ENCODE measurements at places on chromosomes 12 and 14.
A peak's percentile ranks its signal among the peaks of the same experiment; 100 is the strongest.

DNA sequence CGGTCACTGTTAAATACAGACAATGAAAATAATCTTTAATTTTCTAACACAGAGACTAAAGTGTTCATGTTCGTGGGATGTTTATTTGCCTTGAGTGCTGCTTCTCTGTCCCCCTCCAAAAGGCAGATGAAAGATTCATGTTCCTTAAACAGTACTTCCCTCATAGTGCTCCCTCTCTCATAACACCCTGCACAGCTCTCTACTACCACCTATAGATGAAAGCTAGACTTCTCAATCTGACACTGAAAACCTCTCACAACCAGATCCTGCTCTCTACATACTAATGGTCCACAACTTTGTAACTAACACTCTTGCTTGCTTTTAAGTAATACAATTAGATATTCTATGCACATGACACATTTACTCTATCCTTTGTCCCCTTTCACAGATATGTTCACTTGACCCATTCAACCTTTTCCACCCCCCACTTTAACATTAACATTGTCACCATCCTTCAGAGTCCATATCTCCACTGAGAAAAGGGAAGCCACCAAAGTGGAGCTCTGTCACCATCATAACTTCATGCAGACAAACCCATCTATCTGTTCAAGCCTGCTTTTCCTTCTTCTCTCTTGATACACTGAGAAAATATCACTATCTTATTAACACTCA lies 266.4 kb upstream of the USP15 start:
- no peak overlapping the region for H3K27ac ChIP-seq
- no peaks in the 10 kb centered on the region for H3K4me1 ChIP-seq
- no peak overlapping the region for H3K4me3 ChIP-seq
- no peaks in the 10 kb centered on the region for H3K27me3 ChIP-seq

- no peak overlapping the region for H3K27ac ChIP-seq
- peaks cover 10% of the 10 kb centered on the region for H3K27me3 ChIP-seq
- no peaks in the 10 kb centered on the region for H3K36me3 ChIP-seq
- DNase-seq: no peak
- no peak overlapping the region for H3K4me3 ChIP-seq
Measured at GRCh38 chr12:15855646-15856045, 26.5 kb upstream of the STRAP start.

GRCh38 chr12:130977743-130978095 lies 24.0 kb downstream of the ADGRD1 start:
- no peak overlapping the region for H3K4me3 ChIP-seq
- no peaks in the 10 kb centered on the region for H3K4me1 ChIP-seq
- no peaks in the 10 kb centered on the region for H3K36me3 ChIP-seq
- no peaks in the 10 kb centered on the region for H3K27me3 ChIP-seq
- H3K27ac ChIP-seq: no peak overlapping the region

DNA sequence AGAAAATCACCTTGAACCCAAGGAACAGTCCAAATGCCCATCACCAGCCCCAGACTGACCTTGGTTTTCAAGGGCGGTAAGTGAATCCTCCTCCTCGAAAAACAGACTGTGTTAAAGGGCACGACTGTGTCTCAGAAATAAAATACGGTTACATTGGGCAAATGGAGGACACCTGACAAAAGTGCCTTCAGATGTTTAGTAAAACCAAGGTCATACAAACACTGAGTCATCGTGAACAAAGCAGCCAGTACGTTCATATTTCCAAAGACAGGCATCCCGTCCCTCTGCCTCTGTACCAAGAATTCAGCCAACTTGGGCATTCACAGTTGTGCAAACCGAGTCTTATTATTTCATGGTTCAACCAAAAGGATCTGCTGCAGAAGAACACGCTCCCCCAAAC lies 25.9 kb downstream of the FOXN3 start:
- no peaks in the 10 kb centered on the region for H3K36me3 ChIP-seq
- H3K4me1 ChIP-seq: peaks cover 5% of the 10 kb centered on the region
- H3K27ac ChIP-seq: no peak overlapping the region
- H3K4me3 ChIP-seq: no peak overlapping the region
- no peak for DNase-seq

DNA sequence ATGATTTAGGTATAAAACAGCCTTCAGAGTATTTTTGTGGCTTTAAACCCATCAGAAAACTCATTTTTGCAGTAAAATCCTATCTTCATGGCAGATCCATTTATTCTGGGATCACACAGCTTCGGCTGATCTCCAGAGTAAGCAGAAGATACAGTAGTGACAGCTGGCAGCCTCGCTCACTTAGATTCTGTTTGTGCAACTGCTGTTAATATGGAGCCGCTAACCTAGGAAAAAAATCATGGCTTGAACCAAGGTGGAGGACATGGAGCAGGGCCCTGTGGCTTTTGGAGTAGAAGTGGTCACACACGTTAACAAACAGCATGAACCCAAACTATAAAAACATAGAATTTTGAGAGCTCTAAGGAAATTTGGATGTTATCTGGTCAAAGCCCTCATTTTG lies 137.2 kb upstream of the ARHGAP5 start:
- no peak for DNase-seq
- no peak overlapping the region for H3K27ac ChIP-seq
- H3K4me3 ChIP-seq: no peak overlapping the region
- no peaks in the 10 kb centered on the region for H3K36me3 ChIP-seq
- no peaks in the 10 kb centered on the region for H3K27me3 ChIP-seq

DNA sequence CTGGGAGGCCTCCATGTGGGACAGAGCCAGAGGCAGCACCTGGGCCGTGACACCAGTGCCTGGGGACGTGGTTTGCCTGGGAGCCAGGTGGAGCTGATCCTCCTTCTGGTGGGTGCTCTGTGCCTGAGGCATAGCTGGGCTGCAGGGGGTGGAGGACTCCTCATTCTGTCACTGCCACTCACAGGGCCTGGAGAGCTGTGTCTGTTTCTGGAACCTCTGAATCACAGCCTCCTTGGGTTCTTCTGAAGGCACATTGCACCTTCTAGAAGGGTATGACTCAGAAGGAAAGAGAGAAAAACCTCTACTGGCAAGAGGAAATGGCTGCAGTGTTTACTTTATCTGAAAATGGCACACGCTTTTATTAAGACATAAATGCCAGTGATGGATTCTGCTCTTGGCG lies 659.8 kb downstream of the VRK1 start:
- DNase-seq: peak; percentile 20
- H3K27ac ChIP-seq: no peak overlapping the region
- no peak overlapping the region for H3K4me3 ChIP-seq
- H3K36me3 ChIP-seq: no peaks in the 10 kb centered on the region
- no peaks in the 10 kb centered on the region for H3K27me3 ChIP-seq
- peaks cover 41% of the 10 kb centered on the region for H3K4me1 ChIP-seq

DNA sequence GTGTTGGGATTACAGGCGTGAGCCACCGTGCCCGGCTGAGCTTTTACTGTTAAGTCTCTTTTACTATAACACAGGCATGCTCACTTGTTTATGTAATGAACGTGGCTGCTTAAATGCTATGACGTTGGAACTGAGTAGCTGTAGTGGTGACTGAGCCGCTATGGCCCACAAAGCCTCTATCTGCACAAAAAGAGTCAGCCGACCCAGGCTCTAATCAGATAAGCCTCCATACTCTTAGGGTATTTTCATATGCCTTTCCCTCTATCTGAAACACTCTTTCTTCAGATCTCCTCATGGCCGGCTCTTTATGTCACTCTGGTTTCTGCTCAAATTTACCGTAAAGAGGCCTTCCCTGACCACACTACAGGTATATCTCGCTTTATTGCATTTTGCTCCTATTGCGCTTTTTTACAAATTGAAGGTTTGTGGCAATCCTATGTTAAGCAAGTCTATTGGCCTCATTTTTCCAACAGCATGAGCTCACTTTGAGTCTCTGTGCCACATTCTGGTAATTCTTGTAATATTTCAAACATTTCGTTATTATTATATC lies 8.0 kb downstream of the SLC2A14 start:
- no peak overlapping the region for H3K4me3 ChIP-seq
- no peak for DNase-seq
- H3K4me1 ChIP-seq: no peaks in the 10 kb centered on the region
- H3K36me3 ChIP-seq: no peaks in the 10 kb centered on the region

GRCh38 chr12:131076791-131077747 lies 123.4 kb downstream of the ADGRD1 start:
- no peaks in the 10 kb centered on the region for H3K36me3 ChIP-seq
- DNase-seq: no peak
- no peak overlapping the region for H3K4me3 ChIP-seq
- H3K4me1 ChIP-seq: no peaks in the 10 kb centered on the region

DNA sequence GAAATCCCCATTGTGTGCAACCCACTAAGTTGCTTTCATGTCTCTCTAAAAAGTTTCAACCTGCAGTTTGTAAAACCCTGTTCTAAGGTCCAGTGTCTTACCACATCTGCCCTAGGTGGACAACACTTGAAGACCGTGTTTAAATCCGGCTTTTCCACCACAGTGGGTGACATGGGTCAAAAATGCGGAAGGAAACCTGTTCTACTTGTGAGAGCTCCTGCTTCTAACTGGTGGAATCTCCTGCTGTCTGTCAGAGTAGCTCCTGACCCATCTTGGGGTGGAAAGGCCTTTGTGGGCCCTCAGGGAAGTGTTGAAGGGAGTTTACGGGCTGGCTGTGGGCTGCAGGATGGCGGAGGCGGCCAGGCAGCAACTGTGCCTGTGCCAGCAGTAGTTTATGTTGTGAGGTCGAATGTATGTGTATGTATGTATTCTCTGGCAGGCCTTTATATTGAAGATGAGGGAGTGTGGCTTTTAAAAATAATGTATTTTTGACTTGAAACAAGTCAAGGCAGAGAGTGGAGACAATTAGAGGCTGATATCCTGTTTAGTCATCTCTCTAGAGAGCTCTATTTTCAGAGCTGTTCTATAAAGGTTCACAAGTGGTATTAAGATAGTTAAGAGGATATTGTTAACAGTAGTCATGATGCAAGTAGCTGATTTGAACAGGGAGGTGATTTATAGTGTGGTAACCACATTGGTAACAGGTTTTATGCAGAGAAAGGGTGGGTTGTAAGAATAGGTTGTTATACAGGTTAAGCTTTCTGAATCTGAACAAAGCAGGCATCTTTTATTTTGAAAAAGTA lies 67.0 kb downstream of the PRKCH start:
- H3K4me3 ChIP-seq: peak overlapping the region; percentile 34
- no peaks in the 10 kb centered on the region for H3K36me3 ChIP-seq
- DNase-seq: peak; percentile 72
- H3K4me1 ChIP-seq: peaks cover 99% of the 10 kb centered on the region

GRCh38 chr12:15851919-15852318 lies 30.3 kb upstream of the STRAP start:
- H3K4me1 ChIP-seq: no peaks in the 10 kb centered on the region
- no peaks in the 10 kb centered on the region for H3K36me3 ChIP-seq

- H3K27me3 ChIP-seq: no peaks in the 10 kb centered on the region
- H3K4me1 ChIP-seq: no peaks in the 10 kb centered on the region
- no peak overlapping the region for H3K27ac ChIP-seq
- H3K36me3 ChIP-seq: no peaks in the 10 kb centered on the region
- H3K4me3 ChIP-seq: no peak overlapping the region
Measured at GRCh38 chr14:30854492-30854891, 19.9 kb upstream of the COCH start.

GRCh38 chr14:50796390-50796789 lies 34.6 kb downstream of the NIN start:
- no peaks in the 10 kb centered on the region for H3K36me3 ChIP-seq
- no peak overlapping the region for H3K4me3 ChIP-seq
- peaks cover 38% of the 10 kb centered on the region for H3K4me1 ChIP-seq
- H3K27ac ChIP-seq: no peak overlapping the region

- H3K27me3 ChIP-seq: peaks cover 3% of the 10 kb centered on the region
- no peak for DNase-seq
- no peak overlapping the region for H3K4me3 ChIP-seq
- H3K4me1 ChIP-seq: no peaks in the 10 kb centered on the region
Measured at GRCh38 chr12:105993766-105994555, 144.8 kb downstream of the NUAK1 start.

DNA sequence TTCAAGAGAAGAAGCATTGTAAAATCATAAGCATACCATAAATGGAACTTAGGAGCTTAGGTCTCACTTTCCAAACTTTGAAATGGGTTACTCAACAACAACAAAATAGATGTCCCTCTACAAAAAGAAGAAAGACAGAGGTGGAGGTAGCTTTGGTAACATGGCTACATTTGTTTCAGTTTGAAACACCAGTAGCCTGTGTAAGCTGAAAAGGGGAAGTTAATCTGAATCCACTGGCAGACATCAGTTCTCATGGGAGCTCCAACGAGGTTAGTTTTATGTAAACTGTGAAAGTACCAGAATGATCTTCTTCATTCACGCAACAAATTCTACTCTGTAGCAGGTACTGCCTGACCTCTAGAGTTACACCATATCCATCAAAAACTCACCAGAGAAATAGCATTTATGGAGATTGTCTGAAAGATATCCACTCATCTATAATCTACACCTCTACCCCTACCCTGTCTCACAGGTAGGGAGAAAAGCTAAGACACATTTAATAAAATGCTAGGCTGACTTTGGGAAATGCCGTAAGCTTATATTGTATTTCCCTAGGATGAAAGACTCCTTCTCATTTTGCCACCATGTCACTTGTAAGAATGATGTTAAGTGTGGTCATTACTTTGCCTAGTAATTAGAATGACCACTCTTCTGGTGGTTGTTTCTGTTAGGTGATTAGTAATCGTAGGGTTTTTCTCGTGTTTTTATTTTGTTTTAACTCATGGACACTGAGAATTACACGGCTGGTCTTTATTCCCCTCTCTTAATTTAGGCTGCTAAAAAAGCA lies 224.1 kb downstream of the ASCL1 start:
- no peak overlapping the region for H3K4me3 ChIP-seq
- no peaks in the 10 kb centered on the region for H3K4me1 ChIP-seq
- no peak for DNase-seq
- no peaks in the 10 kb centered on the region for H3K27me3 ChIP-seq
- H3K36me3 ChIP-seq: no peaks in the 10 kb centered on the region

DNA sequence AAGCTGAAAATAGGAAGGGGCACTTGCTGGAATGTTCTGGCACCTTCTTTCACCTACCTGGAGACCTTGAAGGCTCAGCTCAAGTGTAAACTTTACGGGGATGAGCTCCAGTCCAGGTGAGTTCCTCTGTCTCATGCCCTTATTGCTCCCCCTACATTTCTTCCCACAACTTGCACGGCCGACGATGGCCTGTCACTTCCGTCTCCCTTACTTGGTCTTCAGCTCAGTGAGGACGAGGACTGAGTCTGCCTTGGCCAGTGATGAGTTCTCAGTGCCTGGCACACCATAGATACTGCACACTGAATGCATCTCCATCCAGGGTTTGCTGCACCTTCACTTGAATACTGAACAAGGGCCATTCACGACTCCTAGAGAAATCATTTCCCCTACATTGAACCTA lies 21.4 kb downstream of the ADGRD1 start:
- H3K36me3 ChIP-seq: no peaks in the 10 kb centered on the region
- no peak for DNase-seq
- no peaks in the 10 kb centered on the region for H3K27me3 ChIP-seq
- no peaks in the 10 kb centered on the region for H3K4me1 ChIP-seq
- H3K4me3 ChIP-seq: no peak overlapping the region

Measured in CD8-positive, alpha-beta memory T cell (primary cell).